Fibroblast of gingiva (primary cell): ENCODE measurements at places on chromosomes 4 and X.

- DNase-seq: peak; percentile 57
Observed at GRCh38 chrX:38864165-38864564, 62.9 kb downstream of the MID1IP1 start.

DNA sequence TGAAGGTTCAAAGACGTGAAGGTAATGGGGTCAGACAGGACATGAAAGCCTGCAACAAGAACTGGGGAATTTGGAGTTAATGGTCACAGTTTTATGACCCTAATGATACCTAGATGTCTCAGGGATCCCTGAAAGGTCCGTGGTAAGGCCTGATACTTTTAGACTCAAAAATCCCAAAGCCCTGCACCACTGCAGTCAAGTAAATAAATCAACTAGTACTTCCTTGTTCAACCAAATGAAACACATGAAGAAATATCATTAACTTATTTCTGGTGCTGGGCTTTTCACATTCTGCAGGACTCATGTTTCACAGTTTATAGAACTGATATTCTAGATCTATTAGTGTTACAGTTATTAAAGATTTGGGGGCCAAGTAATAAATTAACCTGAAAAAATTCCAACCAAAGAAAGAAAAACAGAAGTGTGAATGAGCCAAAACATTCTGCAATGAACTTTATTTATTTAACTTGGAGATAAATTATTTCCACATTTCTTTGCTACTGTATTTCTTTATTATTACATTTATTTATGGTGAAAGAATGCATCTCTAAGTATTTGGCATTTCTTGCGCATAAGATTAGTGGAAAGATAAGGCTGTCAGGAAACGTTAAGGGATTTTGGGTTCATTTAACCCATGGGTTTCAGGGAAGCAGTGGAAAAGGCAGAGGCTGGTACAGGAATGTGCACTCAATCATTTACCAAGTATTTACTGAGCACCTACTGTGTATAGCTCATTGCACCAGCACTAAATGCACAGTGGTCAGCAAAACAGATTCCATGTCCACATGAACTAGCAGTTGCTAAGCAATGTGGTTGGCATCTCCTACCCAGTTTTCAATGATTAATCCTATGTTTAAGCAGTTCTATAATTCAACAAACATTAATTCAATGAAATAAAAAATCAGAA lies 8.7 kb downstream of the WDFY3 start:
- DNase-seq: no peak

- no peak for DNase-seq
Observed at GRCh38 chr4:41366911-41367517, 110.3 kb downstream of the UCHL1 start.

DNA sequence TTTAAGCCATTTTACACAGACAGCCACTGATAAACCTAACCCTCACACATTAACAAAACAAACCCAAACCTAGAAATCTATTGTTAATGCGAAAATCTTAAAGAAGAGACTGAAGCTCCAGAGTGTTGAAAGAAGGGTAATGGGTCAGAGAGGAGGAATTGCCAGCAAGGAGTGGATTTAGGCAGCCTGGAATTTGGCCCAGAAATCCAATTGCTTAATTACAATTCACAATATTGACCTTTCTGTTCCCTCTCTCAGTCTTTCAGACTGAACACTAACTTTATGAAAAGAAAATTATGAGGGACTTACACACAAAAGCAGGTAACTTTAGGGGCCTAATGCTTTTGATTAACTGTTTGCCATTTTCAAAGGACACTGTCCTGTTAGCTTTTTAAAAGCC lies 185.2 kb upstream of the GPC4 start:
- DNase-seq: no peak

GRCh38 chr4:70600977-70601376 lies 8.9 kb downstream of the AMBN start:
- DNase-seq: no peak

DNA sequence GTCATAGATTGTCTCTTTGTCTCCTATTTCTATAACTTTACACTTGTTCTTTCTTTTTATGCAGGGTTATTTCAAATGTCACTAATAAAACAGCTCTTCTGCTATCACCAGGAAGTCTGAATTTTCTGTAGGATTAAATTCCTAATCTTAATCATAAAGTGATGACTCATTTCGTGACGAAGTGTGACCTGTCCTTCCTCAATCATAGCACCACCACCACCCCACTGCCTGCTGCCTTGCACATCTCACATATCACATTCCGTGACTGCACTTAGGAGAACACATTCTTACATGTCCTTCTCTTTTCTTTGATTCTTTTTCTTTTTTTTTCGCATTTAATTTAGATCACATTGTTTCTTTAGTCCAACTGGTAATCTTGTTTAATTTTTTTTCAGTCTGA lies 57.7 kb upstream of the UGT2B7 start:
- DNase-seq: no peak

DNA sequence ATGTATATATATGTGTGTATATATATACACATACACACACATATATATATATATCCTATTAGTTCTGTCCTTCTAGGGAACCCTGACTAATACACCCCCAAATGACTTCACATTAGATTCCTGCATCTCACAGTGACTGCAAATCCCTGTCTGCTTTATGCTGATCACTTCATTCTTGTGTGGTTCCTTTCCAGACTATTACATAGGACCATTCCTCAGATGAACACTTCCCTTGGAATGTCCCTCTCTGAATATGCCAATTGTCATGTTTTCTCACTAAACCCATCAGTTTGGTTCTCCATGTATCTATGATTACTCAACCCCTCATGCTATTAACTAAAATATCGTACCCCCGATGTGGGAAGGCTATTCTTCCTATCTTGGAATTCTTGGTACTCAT lies 605.2 kb upstream of the NR3C2 start:
- DNase-seq: no peak

DNA sequence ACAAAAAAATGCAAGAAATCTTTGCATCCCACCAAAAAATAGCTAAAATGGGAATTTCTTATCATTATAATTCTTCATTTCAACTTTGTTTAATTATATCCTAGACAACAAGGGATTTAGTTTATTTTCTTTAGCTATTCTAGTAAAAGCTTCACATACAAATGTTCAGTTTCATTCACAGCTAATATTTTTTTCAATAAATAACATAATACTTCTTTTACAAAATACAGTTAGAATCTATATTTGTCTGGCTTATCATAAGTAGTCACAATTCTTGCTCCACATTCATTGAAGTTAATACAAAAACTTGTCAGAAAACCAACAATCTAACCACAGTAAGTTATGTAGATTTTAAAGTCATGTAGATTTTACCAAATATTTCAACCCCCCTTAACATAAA lies 414.4 kb downstream of the FAT4 start:
- no peak for DNase-seq

DNA sequence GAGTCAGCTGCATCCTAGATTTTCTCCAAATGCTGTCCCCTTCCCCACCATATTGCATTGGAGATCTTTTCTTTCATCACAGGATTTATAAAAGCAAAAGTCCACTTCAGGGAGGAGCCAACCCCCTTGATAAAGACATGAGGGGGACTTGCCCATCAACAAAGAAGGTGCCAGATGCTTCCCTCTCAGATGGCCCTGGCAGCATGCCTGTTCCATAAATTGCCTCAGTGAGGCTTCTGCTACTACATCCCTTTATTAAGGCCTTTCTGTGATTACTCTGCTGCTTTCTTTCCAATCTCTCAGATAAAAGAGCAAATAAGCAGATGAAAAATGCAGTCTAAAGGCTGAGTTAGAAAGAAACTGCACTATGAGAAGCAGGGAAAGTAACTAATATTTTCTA lies 511.6 kb downstream of the PACRGL start:
- no peak for DNase-seq

DNA sequence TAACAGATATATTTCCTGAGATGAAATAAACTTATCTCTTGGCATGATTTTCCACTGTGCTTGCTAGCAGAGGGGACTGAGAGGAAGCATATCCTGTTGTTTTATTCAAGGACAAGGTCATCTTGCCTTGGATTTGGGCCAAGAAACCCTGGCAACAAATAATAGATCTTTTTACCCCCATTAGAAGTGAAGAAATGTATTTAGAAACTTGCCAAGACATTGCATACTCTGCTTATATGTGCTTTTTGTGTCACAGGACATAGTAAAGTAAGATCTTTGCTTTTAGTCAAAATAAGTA lies 170.2 kb downstream of the RAPGEF2 start:
- DNase-seq: peak; percentile 47

DNA sequence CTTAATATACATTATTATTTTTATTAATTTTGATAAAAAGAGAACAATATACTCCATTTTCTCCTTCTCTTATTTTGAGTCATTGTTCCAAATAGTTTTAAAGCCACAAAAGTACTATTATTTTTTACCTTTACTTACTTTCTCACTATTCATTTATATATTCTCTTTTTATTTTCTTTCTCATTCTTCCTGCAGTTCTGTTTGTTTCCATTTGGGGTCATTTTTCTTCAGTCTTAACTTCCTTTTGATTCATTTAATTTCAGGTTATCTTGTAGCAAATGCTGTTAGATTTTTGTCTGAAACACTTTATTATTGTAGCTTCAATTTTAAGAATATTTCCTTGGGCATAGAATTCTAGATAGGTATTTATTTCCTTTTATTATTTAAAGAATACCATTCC lies 438.6 kb upstream of the EPHA5 start:
- no peak for DNase-seq

- peak; percentile 42 for DNase-seq
Observed at GRCh38 chr4:8410641-8411271, 29.8 kb downstream of the ACOX3 start.

DNA sequence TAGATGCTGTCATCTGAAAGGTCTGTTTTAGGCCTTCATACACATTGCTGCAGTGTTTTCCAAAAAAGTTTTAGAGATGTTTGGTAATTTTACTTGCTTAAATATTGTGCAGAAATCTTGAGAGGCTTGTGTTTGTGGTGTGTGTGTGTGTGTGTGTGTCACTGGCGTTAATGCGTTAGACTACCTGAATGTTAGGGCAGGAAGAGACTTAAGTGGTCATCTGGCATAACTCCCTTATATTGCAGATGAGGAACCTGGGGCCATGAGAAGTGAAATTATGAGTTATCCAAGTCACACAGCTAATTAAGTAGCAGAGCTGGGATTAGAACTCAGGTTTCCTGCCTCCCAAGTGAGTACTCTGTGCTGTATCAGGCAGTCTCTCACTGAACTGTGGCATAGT lies 1.4 kb downstream of the LSM6 start:
- DNase-seq: no peak

- DNase-seq: no peak
Observed at GRCh38 chrX:152895724-152896420, 2.0 kb upstream of the ZNF185 start.

GRCh38 chr4:127917151-127917550 lies 36.5 kb downstream of the PLK4 start:
- DNase-seq: no peak

- no peak for DNase-seq
Observed at GRCh38 chrX:112085149-112085548, 2.6 kb upstream of the TRPC5 start.

DNA sequence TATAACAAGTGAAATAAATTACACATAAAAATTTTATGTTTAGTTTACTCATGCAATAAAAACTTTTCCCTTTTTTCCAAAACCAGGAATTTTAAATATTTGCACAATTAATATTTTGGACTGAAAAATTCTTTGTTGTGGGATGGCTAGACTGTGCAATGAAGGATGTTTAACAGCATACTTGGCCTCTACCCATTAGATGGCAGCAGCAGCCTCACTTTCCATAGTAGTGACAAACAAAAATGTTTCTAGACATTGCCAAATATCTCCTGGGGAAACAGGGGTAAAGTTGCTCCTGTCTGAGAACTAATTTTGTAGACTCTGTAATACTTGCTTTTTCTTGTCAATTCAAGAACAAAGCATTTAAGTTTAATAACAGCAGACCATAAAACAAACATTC lies 49.8 kb downstream of the SCLT1 start:
- peak; percentile 56 for DNase-seq

DNA sequence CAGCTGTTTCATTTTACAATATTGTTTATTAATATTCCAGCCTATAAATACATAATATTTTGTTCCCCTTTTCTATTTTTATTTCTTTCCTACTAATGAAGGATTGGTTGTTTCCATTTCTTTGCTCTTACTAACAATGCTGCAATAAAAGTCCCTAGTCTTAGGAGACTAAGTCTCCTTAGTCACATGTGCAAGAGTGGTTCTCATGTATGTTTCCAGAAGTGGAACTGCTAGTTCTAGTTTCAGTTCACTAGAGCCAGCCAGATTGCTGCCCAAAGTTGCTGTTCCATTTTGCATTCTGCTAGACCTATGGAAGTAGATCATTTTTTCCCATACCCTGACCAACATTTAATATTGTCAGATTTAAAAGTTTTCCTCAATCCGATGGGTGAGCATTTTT lies 44.3 kb downstream of the CNGA1 start:
- DNase-seq: no peak

GRCh38 chr4:149738156-149738555 lies 77.5 kb downstream of the IQCM start:
- DNase-seq: no peak

GRCh38 chr4:8783736-8784135 lies 87.9 kb downstream of the HMX1 start:
- no peak for DNase-seq

GRCh38 chrX:12798601-12799000 lies 7.4 kb downstream of the PRPS2 start:
- DNase-seq: peak; percentile 60

DNA sequence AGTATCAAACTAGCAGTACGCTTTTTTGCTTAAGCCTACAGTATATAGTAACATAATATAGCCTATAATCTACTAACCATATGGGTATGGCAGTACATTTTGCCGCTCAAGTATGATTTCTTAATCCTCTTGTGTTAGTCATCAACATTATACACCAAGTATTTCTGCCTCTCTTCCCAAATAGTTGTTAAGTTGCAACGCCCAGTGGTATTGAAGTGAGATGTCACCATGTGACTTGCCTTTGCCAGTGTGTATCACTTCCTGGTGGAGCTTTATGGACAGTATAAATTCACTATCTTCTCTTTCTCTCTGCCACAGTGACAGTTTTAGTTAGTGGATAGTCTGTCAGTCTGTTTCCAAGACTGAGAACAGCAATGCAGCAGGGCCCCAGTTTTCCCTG lies 535.5 kb downstream of the PDHA2 start:
- no peak for DNase-seq

GRCh38 chr4:151250706-151251105 lies 26.3 kb upstream of the PRSS48 start:
- no peak for DNase-seq

DNA sequence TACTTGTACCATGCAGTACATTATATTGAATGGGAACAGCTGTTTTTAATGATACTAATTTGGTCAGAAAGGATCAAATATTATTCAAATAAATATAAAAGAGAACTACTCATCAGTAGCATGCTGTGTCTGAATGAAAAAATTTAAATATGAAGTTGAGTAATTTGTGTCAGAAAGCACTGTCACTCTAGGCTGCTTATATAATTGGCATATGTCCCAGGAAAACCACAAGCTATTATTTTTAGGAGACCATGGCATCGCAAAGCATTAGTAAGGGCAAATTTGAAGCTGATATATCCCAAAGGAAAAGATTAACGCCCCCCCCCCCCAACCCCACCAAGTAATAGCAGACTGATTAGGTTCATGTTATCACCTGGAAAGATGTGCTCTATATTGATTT lies 388.5 kb upstream of the SPANXN4 start:
- no peak for DNase-seq

- no peak for DNase-seq
Observed at GRCh38 chr4:76200771-76201231, 12.8 kb downstream of the SCARB2 start.
